ENCODE measurements at places on chromosomes 11 and 22. TPM values are rescaled to one million over a fixed set of nuclear protein-coding genes. Genes with fewer than 3 reads are reported as not detected.

DNA sequence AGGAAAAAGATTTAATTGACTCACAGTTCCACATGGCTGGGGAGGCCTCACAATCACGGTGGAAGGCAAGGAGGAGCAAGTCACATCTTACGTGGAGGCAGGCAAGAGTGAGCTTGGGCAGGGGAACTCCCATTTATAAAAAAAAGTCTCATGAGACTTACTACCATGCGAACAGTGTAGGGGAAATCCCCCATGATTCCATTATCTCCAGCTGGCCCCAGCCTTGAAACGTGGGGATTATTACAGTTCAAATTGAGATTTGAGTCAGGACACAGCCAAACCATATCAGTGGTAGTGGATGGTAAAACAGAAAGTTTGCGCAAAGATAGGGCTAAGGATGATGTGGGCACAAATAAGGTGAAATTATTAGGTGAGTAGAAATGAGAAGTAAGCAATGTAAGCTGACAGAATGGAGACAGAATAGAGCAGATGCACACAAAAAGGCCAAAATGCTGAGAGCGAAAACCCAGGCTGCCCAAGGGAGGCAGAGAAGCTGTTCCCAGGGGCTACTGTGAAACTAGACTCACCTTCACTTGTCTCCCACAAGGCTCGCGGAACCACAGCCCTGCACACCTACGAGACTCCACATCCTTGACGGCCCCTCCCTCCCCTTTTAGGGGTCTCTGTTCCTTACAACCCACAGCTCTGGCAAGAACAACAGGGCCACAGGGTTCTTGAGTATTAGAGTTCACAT, 377.6 kb downstream of the CADM1 start:
- DNase-seq, result no peak

DNA sequence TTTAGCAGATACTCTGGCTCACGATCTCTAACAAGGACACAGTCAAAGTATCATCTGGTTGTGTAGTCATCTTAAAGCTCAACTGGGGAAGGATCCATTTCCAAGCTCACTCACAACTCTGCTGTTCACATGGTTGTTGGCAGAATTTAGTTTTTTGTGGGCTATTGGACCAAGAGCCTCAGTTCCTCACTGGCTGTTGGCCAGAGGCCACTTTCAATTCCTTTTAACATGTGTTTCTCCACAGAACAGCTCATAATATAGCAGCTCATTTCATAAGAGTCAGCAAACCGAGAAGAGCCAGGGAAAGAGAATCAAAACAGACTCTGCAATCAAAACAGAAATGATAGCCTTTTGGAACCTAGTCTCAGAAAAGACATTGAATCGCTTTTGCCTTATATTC, 22.6 kb downstream of the IZUMO1R start:
- DNase-seq, result no peak

GRCh38 chr22:20756846-20757245, 17.1 kb upstream of the SERPIND1 start:
- DNase-seq, result no peak

DNA sequence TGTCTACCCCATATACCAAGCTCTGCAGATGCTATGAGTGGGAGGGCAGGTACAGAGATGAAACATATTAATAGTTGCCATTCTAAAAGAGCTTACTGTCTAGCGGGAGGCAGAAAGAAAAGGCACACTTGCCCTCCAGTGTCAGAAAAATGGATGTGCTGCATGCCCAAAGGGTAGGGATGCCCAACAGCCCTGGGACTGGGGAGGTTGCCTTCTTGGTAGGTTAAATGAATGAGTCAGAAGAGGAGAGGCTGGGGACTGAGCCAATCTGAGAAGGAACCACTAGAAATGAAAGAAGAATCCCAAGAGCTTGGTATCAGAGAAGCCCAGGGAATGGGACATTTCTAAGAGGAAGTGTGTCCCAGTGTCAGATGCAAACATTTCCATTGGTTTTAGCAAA, 1.2 kb downstream of the BIRC3 start:
- DNase-seq, result no peak

GRCh38 chr11:93668171-93668570, 6.7 kb downstream of the CEP295 start:
- no peak for DNase-seq

The ARHGAP32 gene
- total RNA-seq, result 12.4 TPM

The ENTHD1 gene
- not detected for total RNA-seq

The SYT13 gene
- not detected for total RNA-seq

The CCDC73 gene
- total RNA-seq, result not detected

The DBX1 gene
- not detected for total RNA-seq
